ENCODE measurements at places on chromosomes 2 and 18.

GRCh38 chr18:31041271-31042083, 1.1 kb downstream of the DSC3 start:
- DNase-seq: no peak

DNA sequence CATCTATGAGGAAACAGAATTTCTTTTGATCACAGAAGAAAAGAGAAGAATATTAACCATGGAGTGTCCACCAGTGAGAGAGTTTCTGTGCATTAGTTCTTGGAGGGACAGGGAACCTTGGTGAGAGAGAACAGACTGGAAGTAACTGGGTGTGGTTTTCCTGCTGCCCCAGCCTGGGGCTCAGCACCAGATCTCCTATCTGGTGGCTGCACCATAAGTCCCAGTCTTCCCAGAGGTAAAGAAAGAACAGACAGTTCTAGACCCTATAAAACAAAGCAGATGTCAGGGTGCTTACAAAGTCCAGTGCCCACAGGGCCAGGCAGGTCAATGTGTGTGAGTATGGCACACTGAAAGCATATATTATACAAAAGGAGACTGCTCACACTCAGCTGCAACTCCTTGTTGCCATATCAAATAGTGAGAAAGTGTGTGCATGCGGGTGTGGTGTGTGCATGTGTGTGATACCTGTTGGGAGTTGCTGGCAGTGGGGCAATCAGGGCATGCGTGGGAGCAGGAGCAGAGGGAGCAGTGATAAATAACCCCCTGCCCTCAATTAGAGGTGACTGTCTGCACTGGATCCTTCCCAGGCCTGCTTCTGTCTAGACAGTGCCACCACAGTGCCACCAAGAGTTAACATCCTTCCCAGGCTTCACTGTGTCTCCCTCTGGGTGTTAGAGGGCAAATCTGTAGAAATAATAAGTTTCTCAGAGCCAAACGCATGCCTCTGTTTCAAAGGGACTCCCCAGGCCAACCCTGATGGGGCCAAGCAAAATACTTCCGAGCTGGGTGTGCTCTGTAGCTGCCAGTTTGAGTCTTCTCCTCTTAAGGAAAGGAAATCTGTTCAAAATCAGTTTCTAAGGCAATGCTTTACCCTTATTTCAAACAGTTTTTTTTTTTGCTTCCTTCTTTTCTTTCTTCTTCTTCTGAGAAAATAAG, 45.7 kb downstream of the RDH14 start:
- DNase-seq: no peak

- DNase-seq: no peak
Observed at GRCh38 chr2:121860758-121861227, 105.3 kb downstream of the TSN start.

- no peak for DNase-seq
Observed at GRCh38 chr2:217604527-217605194, 398.1 kb downstream of the TNS1 start.

DNA sequence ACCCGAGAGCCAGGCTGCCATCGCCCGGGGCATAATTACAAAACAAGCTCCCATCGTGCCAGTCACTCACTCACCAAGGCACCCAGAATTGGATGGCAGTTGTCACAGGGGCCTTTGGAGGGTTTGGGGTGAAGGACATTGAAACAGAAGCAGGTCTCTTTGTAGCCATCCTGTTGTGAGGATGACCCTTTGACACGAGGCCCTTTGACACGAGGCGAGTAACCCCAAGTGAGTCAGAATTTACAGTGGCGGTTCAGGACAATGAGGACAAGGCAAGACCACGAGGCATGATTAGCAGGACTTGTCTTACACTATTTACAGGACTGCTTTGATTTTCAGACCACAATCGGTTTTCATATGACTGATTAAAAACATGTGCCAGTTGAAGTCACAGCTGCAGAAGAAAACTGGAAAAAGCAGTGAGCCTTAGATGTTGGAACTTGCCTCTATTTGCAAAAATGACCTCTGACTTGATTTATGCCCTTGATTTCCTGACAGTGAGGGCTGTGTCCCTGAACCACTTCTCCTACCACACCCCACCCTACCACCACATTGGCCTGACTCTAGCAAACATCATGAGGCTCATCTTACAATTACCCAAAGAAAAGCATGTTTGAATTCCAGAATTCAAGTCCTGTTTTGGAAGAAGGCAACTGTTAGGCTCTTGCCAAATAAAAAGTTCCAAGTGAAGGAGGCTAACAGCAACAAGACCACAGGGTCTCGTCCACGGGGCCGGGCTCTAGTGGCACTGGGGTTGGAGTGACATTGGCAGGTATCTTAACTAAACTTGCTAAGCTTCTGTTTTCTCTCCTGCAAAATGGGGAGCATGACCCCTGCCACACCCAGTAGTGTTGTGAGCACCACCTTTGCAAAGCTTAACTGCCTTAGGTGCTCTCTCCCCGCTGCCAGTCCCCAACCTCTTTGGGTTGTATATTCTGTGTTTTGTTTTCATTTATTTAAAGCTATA, 64.4 kb upstream of the FOSL2 start:
- DNase-seq: peak; percentile 54

GRCh38 chr18:12749121-12749520, 46.3 kb downstream of the PSMG2 start:
- no peak for DNase-seq

DNA sequence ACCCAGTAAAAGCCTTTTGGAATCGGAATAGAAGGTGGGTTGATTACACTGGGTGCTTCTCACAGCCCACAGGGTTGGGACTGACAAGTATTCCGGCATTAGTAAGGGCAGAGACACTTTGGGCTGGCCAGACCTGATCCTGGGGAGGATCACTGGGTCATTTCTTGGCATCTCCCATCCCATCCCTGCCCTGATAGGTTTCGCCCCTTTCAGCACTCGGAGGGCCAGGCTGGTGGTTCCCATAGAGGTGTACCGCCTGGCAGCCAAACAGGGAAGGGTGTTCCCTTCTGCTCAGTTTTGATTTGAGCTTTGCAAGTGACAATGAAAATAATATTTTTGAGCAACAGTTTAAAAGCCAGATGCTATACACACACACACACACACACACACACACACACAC, 37.3 kb downstream of the CYP1B1 start:
- no peak for DNase-seq

GRCh38 chr2:141105763-141106162, 1025.1 kb downstream of the LRP1B start:
- DNase-seq: no peak

- no peak for DNase-seq
Observed at GRCh38 chr2:11997142-11997541, 250.7 kb downstream of the LPIN1 start.

DNA sequence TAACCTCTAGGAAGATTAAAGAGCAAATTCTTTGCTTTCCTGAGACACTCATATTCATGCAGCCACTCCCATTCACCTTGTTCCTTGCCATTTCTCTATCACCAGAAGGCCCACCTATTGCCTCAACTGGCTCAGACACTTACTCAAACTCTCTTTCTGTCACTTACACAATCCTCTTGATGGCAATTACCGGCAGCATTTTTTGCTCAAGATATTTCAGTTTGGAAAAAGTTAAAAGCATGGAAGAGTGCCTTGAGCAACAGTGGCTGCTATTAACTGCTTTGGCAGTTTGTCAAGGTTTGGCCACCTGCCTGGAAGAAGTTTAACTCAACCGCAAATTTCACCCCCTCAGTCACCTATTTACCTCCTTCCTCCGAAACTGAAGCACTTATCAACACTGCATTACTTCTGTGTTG, 1104.0 kb upstream of the PIK3C3 start:
- no peak for DNase-seq

GRCh38 chr2:95054016-95054415, 28.5 kb downstream of the MAL start:
- no peak for DNase-seq

GRCh38 chr2:201261906-201262305, 1.6 kb downstream of the CASP8 start:
- no peak for DNase-seq

GRCh38 chr18:11308499-11308898, 159.1 kb upstream of the PIEZO2 start:
- DNase-seq: no peak

DNA sequence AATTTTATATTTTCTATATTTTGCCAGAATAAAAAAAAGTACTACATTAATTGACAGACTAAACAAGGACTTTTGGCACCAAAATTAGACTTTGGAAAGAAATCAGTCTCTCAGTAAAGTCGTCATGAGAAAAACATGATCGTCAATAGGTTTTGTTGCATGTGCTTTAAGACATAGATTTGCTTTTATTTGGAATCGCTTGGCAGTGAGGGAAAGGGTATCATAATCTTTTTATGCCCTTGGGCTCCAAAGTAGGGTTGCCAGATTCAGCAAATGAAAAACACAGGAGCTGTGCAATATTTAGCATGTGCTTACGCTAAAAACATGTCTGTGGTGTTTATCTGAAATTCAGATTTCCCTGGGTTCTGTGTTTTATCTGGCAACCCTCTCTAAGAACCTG, 177.6 kb downstream of the LAMA1 start:
- no peak for DNase-seq

DNA sequence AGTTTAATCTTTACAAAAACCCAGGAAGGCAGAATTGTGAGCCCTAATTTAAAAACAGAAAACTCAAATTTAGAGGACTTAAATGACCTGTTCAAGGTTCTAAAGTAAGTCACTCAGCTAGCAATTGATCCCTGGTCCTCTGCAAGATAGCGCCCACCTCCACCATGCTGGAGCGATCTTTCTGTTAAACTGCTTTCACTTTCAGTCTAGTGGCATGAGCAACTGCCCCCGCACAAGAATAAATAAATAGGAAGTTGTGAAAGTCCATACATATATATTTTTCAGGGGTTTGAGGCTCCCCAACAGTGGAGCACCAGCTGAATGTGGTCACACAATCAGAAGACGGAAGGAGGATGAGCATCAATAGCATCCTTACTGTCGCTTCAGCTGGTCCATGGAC, 217.9 kb downstream of the NAPG start:
- no peak for DNase-seq

DNA sequence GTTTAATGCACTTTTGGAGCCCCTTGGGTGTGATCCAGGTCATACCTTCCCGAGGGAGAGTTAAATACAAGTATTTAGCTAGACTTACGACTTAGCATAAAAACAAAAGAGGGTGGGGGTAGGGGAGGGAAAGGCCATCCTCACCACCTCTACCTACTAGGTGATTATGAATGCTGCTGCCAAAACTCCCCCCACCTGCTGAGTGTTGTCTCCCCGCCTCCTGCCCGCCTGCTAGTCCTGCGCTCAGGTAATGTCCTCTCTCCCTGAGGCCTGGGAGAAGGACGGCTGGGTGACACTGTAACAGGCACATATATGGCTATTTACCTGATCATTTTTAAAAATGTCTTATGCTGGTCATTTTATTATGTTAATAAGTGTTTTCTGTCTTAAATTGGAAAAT, 3.0 kb upstream of the NCKAP5 start:
- DNase-seq: no peak

- no peak for DNase-seq
Observed at GRCh38 chr18:42271647-42272414, 316.8 kb downstream of the PIK3C3 start.

DNA sequence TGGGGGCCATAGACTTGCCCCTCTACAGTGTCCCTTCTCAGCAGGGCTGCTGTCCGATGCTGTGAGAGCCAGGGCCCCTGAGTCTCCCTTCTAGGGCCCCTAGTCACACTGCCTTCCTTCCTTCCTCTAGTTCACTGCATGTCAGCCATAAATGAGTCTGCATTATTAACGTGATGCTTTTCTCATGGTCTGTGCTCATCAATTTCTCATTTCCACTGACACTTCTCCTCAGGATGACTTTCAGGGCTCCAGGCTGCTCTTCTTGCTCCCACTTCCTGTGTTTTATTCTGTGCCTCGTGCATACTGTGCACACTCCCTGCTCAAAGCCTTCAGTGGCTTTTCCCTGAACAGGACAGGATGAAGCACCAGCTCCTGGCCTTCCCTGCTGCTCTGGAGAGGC, 146.5 kb downstream of the FAM210A start:
- DNase-seq: no peak

DNA sequence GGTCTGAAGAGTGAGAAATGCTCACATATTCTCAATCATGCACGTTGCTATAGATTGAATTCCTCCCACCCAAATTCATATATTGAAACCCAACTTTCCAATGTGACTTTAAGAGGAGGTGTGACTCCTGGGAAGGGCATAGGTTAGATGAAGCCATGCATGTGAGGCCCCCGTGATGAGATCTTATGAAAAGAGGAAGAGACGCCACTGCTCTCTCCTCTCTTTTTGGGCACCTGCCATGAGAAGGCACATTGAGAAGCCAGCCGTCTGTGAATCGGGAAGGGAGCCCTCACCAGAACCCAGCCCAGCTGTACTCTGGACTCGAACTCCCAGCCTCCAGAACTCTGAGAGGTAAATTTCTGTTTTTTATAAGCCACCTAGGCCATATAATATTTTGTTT, 842.6 kb upstream of the SALL3 start:
- no peak for DNase-seq

DNA sequence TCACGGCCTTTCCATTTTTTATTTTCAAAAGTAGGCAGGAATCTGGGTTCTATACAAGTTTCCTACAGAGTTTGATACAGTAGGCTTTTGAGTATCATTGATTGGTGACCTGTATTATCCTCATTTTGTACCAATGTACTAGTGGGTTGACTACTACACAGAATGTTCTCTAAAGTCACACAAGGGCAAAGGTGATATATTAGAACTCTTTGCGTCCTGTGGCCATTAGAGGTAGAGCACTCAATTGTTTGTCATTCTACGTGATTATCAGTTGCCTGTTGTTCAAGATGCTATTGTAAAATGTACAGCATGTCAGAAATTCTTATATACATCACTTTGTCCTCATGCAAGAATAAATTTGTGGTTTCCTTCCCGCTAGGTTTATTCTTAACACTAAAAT, 24.8 kb downstream of the WDR75 start:
- no peak for DNase-seq

DNA sequence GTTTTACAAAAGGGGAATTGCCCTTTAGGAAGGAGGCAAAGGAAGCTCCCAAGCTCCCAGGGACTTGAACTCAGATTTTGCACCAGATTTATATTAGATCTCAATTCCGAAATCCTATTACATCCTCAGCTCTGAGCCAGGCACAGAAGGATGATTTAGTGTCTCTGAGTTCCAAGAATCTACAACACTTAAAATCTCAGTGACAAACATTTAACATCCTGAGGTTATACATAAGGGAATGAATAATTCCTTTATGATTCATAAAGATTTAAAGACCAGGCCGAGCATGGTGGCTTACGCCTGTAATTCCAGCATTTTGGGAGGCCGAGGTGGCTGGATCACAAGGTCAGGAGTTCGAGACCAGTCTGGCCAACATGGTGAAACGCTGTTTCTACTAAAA, 16.5 kb upstream of the SLC20A1 start:
- no peak for DNase-seq

- DNase-seq: no peak
Observed at GRCh38 chr2:671072-671471, 6.1 kb downstream of the TMEM18 start.

DNA sequence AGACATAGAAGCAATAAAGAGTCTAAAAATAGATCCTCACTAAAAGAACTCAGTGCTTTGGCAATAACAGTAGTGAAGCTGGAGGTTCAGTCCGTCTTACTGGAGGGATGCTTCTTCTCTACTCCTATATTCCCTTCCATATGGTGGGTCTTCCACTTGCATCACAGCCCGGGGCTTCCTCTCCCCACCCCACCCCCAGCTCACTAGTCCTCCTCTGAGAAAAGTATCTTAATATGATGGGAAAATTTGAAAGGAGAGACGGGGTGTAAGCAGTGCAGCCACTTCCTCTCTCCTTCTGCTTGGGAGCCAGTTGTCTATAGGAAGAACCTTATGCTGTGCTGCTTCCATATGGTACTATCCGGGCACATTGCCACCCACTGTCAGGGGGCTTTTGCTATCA, 57.2 kb upstream of the SPOPL start:
- no peak for DNase-seq

- no peak for DNase-seq
Observed at GRCh38 chr2:190722835-190723234, 74.0 kb downstream of the NAB1 start.
